ENCODE measurements at places on chromosomes 2 and 18. TPM values are rescaled to one million over a fixed set of nuclear protein-coding genes. Genes with fewer than 3 reads are reported as not detected.

Gene TBC1D8
- total RNA-seq, result 29.5 TPM

Gene PLA2R1
- 0.26 TPM for total RNA-seq

Gene NTSR2
- not detected for total RNA-seq

Gene SERPINB5
- not detected for total RNA-seq

Gene SERPINB7
- not detected for total RNA-seq

Gene FRZB
- 0.16 TPM for total RNA-seq

Gene SERPINB4
- not detected for total RNA-seq

Gene ITGA6
- 33.0 TPM for total RNA-seq

Gene CPLX4
- not detected for total RNA-seq

Gene CMPK2
- total RNA-seq, result 0.53 TPM

Gene RAB27B
- 0.42 TPM for total RNA-seq

Gene RAB12
- total RNA-seq, result 37.8 TPM

Gene SERPINB10
- total RNA-seq, result not detected

Gene RSAD2
- total RNA-seq, result not detected

Gene MLPH
- total RNA-seq, result not detected

Gene VAMP5
- 11.0 TPM for total RNA-seq

Gene HOXD13
- not detected for total RNA-seq

Gene EVX2
- not detected for total RNA-seq

Gene CXCR1
- not detected for total RNA-seq

Gene HRH4
- not detected for total RNA-seq

Gene NGEF
- total RNA-seq, result 0.77 TPM

Gene CAPG
- total RNA-seq, result 10.0 TPM

Gene ASB18
- not detected for total RNA-seq

Gene TMEM247
- not detected for total RNA-seq

Gene AQP12B
- not detected for total RNA-seq

Gene SPP2
- not detected for total RNA-seq

Gene FAM228A
- total RNA-seq, result not detected

Gene CHAC2
- total RNA-seq, result 4.6 TPM

Gene WDR54
- 8.4 TPM for total RNA-seq

Gene FKBP1B
- total RNA-seq, result 3.7 TPM

Gene CYRIA
- 0.20 TPM for total RNA-seq

Gene ADI1
- total RNA-seq, result 69.2 TPM

Gene PPP3R1
- total RNA-seq, result 71.6 TPM

Gene SERPINB2
- not detected for total RNA-seq

Gene NMUR1
- total RNA-seq, result not detected

Gene NAT8
- not detected for total RNA-seq

Gene CCL20
- 3.5 TPM for total RNA-seq

Gene CDKL4
- 1.4 TPM for total RNA-seq

Gene STAT4
- total RNA-seq, result 0.48 TPM

Gene SLC19A3
- 98.5 TPM for total RNA-seq

Gene CTDSP1
- total RNA-seq, result 104 TPM

Gene LAMA3
- total RNA-seq, result 37.9 TPM

Gene ABCG8
- total RNA-seq, result 0.12 TPM

Gene ARHGEF33
- total RNA-seq, result 0.26 TPM

Gene DPYSL5
- total RNA-seq, result 0.74 TPM

Gene UGT1A7
- 0.63 TPM for total RNA-seq

Gene DLGAP1
- total RNA-seq, result not detected

Gene OSR1
- total RNA-seq, result 3.0 TPM

Gene TMEM37
- 15.8 TPM for total RNA-seq

Gene ALPI
- total RNA-seq, result 4.4 TPM

Gene ADD2
- not detected for total RNA-seq

Gene GALR1
- total RNA-seq, result not detected

Gene HNMT
- total RNA-seq, result 44.6 TPM

Gene ANKRD53
- total RNA-seq, result 0.16 TPM

Data from Caco-2 (cell line).